ENCODE measurements at places on chromosomes 5 and 9.

- no peak for DNase-seq
These were observed 84.6 kb upstream of the ANXA1 start for GRCh38 chr9:73067074-73067473.

DNA sequence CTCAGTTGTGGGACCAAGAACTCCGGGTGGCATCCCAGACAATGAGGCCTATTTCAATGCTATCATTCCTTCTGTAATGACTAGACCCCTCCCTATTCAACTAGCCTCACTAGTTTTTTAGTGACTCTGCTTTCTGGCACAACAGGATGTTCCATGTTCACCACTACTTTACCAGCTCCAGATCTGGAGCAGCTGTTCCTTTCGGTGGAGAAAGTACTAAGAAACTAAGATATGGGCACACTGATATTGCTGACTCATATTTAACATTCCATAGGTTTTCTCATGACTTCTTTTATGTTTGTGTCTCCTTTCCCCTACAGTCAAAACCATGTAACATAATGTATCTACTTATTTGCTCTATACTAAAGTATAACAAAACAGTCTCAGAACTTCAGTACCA is 24.1 kb downstream of the IL33 start:
- DNase-seq, result peak; percentile 35

DNA sequence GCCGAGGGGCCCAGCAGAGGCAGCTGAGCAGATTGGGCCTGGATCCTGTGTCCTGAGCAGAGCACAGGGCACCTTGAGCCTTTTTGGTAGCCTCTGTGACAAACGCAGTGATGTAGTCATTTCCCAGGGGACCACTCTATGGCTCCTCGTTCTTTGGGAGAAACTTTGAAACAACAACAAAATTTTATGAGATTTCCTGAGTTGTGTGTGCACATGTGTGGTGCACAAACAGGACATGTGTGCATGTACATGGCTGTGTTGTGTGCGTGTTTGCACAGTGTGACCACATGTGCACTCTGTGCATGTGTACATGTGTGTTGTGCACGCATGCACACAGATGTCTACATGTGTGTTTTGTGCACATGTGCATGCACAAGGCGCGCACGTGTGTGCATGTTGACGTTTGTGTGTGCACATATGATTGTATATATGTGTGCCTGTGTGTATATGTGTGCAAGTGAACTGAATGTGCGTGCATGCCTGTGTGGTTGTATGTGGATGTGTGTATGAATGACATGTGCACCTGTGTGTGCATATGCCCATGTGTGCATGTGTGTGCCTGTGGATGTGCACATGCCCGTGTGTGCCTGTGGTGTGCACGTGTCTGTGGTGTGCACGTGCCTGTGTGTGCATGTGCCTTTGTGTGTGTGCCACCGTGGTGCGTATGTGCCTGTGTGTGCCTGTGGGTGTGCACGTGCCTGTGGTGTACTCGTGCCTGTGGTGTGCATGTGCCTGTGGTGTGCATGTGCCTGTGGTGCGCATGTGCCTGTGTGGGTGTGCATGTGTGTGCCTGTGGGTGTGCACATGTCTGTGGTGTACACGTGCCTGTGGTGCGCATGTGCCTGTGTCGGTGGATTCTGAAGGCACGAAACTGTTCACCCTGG is 221.6 kb downstream of the CACNA1B start:
- DNase-seq, result no peak

DNA sequence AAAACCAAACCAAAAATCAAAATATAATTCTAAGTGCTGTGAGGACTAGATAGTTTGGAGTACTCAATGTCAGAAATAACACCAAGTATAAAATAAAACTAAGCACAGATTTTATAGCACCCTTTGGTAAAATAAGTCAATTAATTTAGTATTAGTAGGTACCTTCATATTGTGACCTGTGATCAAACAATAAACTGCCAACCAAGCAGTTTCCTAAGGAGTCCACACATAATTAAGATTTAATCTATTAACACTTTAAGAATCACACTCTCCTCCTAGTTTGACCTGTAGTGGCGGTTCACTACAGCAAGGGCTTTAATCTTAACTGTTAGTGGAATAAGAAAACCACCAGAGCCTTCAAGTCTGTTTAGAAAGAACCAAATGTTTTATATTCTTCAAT is 2.8 kb downstream of the HNRNPK start:
- no peak for DNase-seq

GRCh38 chr5:171482434-171482730 is 62.9 kb downstream of the FGF18 start:
- DNase-seq, result no peak

DNA sequence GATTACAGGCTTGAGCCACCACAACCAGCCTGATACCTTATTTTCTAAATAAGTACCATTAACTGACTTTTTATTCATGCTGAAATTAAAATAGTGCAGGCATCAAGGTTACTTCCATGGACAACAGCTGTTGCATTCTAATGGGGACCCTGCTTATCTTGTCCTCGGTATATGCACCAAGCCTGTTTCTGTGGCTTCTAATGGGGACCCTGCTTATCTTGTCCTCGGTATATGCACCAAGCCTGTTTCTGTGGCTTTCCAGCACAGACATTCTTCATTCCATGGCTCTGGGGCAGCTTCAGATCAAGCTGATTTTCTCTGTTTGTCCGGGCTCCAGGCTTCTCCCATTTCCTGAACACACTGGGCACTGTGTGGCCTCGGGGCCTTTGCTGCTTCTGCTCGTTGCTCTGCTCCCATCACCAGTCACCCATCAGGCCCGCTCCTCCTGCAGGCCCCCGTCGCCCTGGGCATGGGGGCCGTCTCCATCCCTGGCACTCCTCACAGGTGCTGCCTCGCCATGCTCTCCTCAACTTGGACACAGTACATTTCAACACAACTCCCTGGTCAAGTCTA is 30.7 kb downstream of the ZNF354A start:
- no peak for DNase-seq

DNA sequence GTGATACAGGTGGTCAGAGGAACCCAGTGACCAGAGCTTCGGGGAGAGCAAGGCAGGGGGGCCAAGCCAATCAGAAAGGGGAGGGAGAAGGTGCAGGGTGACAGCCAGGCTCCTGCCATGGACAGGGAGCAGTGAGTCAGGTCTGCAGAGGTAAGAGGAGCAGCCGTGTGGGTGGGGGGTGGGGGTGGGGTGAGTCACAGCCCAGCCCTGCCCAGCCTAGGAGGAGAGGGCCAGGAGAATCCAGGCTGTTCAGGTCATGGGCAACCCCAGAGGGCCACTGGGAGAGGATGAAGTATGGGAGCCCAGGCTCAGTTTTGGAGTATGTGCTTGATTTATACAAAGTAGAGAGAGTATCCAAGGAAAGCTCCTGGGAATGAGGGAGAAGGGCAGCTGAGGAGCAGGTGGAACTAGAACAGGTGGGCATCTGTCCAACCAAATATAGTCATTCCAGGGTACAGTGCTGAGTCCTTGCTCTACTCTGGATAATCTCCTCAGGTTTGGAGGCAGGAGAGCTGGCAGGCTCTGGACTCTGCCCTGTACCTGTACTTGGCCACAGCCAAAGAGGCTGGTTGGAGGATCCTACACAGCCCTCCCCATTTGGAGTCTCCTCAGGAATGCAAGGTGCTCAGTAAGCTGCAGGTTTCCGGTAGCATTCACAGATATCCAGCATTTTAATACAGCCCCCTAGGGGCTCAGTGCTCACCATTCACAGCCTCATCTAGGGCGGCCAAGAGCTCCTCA is 1.6 kb downstream of the HBEGF start:
- no peak for DNase-seq

DNA sequence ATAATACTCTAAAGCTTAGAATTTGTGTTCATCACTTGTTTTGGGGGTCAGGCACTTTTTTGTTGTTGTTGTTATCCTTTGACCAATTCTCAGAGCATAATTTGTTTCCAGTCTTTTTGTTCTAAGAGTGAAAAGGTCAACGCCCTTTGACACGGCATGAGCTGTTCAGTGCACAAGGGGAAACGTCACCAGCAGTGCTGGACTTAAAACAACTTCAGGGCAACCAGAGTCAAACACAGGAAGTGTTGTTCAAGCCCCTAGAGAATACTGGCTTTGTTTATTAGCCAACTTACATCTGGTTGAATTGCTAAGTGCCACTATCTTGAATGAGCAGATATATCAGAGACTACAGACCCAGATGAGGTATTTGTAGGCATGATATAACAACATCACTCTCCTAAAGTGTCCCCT is 368.9 kb downstream of the TMEM161B start:
- no peak for DNase-seq

DNA sequence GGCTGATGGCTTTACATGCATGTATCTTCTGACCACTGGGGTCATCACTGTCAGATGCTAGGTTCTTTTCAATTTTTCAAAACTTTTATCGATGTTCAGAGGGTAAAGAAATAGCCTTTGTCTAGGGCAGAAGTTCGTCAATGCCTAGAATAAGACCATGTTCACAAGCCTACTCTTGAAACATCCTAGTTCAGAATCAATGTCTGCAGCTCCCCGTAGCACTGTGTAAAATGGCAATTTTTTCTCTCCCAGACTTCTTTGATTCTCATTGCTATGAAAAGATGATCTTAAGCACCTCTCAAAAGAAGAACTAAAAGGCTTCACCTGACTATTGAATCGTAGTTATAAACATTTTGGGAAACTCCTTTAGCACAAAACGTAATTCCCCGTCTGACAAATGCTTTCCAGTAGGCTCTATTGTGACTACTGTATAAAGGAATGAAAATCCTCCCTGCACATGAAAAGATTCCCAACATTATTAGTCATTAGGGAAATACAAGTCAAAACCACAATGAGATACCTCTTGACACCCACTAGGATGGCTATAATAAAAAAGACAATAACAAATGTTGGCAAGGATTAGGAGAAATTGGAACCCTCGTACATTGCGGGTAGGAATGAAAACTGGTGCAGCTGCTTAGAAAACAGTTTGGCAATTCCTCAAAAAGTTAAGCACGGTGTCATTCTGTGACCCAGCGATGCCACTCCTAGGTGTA is 263.5 kb downstream of the ARHGAP26 start:
- peak; percentile 99 for DNase-seq

DNA sequence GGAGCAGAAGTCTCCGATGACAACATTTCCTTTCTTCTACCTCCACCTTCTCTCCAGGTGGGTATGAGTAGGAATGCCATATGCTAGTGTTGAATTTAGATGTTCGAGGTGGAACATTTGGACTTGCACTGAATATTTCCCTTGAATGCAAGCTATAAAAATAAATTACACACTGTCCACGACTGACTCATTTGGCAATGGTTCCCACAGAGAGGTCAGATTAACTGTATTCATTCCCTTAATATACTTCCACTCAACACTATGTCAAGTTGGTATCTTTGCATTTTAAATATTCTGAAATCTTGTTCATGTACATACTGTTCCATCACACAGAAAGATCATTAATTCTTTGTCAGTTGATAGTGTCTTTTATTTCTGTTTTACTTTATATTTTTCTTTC is 222.6 kb upstream of the PIK3R1 start:
- DNase-seq, result no peak

- DNase-seq, result no peak
These were observed 453.3 kb upstream of the ITGA1 start for GRCh38 chr5:52334367-52334766.

DNA sequence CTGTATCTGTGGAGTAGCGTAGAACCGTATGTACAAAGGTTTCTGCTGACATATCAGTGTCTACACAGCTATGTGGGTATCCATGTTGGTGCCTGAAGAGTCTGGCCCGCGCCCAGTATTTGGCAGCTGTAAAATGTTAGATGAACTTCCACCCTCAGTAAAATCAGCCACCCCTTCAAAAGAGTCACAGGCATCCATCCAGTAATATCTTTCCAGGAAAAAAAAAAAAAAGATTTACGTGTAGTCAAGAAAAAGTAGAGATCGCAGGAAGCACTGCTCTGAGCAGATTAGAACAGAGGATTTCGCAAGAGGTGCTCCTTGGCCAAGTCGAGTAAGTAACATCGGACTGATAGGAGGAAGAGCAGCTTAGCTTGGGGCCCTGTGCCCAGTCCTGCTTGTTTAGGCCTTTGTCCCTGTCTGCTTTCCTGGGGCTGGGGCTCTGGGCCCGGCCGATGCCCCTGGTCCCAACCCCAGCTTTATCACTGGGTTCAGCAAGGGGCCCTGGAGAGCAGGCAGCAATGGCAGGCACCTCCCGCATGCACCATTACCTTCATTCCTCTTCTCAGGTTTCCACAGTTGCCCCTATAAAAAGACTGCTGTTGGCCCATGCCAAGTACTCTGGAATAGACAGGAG is 21.2 kb downstream of the DAPK1 start:
- DNase-seq, result no peak

DNA sequence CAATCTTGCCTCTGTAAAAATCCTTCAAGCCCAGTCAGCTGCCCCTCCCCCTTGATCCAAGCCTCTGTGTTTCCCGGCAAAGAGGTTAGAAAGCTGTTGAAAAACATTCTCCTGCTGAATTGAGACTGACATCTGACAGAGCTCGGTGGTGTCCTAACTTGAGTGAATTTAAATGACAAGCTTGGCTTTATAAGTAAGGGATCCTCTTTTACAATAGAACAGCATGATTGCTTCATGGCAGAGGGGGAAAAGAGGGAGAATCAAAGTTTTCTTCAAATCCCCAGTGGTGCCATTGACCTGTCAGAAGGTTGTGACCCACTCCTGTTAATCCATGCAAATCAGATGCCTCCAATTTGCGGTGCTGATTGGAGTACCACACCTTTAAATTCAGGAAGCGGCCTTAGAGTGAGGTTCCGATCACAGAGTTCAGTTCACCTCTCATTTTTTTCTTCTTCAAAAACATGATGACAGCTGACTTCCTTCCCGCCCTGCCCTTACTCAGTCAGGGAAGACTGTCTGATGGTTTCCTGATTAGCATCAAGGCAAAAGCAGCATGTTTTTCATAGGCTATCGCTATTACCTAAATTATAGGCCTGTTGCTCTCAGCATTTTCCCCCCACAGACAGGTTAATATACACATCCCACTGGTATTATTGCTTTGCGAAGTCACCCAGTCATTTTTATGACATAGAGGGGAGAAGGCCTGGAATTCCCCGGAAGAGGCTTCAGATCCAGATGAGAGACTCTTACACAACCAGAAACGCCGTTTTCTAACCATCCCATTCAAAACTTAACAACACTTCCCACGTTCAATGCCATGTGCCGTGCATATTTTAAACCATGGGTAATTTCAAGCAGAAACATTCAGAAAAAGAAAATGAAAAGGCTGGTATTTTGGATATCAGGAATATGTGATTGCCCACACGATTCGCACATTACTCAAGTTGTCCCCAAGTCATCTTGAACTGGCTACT is 141.4 kb downstream of the EBF1 start:
- no peak for DNase-seq

- DNase-seq, result peak; percentile 27
These were observed 99.2 kb upstream of the SLC30A5 start for GRCh38 chr5:68994645-68995044.

- DNase-seq, result peak; percentile 40
These were observed 2095.5 kb upstream of the C9orf72 start for GRCh38 chr9:29668732-29669131.

GRCh38 chr5:97107318-97107717 is 35.1 kb downstream of the LIX1 start:
- DNase-seq, result no peak

DNA sequence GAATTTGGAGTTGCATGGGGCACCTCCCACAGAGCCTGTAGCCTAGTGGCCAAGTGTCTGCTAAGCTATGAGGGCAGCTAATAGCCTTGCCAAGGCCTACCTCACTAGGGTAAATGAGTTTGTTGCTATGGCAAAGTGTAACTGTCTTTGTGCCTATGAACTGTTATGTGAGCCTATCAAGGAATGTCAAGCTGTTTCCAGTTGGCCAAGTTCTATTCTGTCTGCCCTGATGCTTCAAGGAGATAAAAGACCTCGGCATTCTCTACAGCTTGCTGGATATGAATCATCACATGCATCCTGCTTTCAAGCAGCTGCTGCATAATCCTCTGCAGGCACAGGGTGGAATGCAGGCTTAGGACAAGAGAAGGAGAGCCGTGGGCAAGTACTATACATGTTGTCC is 69.8 kb upstream of the CCDC112 start:
- peak; percentile 90 for DNase-seq

- DNase-seq, result no peak
These were observed 388.0 kb downstream of the ICE1 start for GRCh38 chr5:5810461-5810860.

All from foreskin keratinocyte (primary cell).